Upper lobe of right lung (tissue), 1 donor: ENCODE measurements at places on chromosomes 1 and 21.

- no peak for DNase-seq
Observed at GRCh38 chr21:28160378-28160777, 832.3 kb downstream of the LTN1 start.

- DNase-seq, result no peak
Observed at GRCh38 chr1:241822846-241823245, 25.2 kb upstream of the EXO1 start.

- no peak for DNase-seq
Observed at GRCh38 chr1:179476484-179476883, 99.3 kb downstream of the NPHS2 start.

- no peak for DNase-seq
Observed at GRCh38 chr1:34070201-34070836, 94.7 kb downstream of the CSMD2 start.

GRCh38 chr1:180507795-180508724 lies 5.7 kb upstream of the ACBD6 start:
- no peak for DNase-seq

- no peak for DNase-seq
Observed at GRCh38 chr1:84735483-84735882, 45.2 kb upstream of the SSX2IP start.

GRCh38 chr1:91548376-91549040 lies 47.9 kb downstream of the CDC7 start:
- no peak for DNase-seq
